ENCODE measurements at places on chromosomes 12 and 14.

- no peak for DNase-seq
Observed at GRCh38 chr14:51962711-51963110, 26.6 kb upstream of the RTRAF start.

DNA sequence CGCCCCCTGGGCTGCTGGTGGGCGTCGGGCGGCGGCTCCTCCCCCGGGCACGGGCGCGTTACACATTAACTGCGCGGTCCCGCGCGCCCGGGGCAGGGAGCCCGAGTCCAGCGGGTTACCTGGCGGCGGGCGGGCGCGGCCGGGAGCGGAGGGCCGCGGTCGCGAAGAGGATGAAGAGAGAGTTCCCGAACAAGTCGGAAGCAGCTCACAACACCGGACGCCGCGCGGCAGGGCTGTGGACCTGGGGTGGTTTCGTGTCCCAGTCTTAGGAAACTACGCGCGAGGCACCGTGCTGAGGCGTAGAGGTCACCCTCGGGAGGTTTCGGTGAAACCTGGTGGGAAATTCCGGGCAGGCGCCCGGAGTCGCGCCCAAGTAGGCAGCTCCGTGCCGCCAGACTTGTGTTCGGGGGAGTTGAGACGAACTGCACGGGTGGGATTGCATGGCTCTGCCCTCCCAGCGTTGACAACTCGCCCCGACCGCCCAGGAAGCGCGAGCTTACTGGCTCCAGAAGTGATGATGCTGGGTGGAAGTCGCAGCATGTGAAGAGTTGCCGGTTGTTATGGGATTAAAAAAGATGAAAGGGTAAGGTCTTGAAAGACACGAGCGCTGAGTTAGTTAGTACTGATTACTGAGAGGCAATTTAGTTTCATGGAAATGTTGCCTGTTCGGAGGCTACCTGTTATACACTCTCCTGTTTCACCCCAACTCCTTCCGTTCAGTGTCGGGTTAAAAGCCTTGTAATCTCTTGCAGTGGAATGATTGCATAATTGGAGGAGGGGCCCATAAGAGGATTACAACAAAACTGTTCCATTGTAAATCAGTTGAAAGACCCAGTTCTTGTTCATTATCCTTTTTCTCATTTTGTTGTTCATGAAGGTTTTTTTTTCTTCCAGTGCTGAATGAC is 879 bp downstream of the RAB3IP start:
- no peak for DNase-seq

DNA sequence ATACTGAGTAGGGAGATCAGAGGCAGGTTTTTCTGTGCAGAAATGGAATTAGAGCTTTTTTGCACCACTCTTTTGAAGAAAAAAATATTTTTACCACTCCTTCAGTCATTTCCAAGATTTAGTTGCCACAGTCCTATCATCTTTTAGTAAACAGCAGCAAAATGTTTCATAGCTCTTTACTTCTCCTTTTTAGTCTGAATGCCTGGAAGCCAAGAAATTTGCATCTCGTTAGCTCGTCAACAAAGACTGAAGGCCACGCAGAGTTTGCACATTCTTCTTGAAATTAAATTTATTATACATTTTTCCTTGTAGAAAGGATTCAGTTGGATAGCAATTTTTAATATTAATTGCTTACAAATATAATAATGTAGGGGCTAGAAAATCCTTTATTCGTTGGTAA is 544.5 kb upstream of the ATP2B1 start:
- DNase-seq = no peak

GRCh38 chr12:78403681-78404080 is 460.9 kb upstream of the SYT1 start:
- no peak for DNase-seq

GRCh38 chr14:35617500-35617899 is 83.5 kb downstream of the INSM2 start:
- DNase-seq = no peak

DNA sequence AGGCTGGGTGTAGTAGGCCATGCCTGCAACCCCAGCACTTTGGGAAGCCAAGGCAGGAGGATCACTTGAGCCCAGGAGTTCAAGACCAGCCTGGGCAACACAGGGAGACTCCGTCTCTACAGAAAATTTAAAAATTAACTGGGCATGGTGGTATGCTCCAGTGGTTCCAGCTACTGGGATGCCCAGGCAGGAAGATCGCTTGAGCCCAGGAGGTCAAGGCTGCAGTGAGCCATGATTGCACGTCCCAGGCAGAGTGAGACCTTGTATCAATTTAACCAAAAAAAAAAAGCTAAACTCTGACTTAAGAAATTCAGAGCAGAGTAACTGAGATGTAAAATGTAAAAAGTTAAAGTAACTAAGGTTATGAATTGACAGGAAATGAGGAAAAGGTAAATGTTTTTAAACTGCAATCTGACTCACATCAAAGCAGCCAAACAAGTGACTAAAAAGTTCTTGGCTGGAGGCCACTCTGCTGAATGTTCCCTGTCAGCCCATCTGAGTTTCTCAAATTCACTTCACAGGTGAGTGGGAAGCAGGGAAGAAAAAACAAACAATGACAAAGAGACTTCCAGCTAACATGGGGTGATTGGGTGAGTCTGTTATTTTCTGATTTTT is 21.3 kb downstream of the PRKD1 start:
- no peak for DNase-seq

- DNase-seq = peak; percentile 41
Observed at GRCh38 chr12:112409064-112409905, at the start of gene RPL6. Gene RPL6 (minus strand): TSS chr12:112409605. CDS start chr12:112408656, 949 bp downstream.

DNA sequence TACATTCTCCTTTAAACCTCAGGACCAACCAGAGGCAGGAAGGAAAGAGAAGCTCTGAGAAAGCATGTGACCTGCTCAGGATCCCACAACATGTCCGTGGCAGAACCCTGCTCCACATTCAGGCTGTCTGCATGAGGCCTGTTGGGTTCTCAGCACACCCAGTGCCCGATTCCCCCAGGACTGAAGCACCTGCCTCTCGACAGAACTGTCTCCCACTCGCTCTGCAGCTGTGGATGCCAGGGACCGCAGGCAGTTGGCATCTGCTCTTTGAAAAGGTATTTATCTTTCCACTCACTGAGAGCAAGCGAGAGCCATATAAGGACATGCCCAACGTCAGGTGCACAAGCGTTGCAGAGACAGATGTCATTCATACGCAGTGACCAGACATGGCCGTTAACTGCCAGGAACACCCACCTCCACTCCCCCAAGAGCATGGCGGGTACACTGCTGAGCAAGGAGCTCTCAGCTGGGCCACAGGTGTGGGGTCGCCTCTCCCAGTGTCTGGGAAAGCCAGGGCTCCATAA is 18.9 kb downstream of the PITPNM2 start:
- peak; percentile 36 for DNase-seq

DNA sequence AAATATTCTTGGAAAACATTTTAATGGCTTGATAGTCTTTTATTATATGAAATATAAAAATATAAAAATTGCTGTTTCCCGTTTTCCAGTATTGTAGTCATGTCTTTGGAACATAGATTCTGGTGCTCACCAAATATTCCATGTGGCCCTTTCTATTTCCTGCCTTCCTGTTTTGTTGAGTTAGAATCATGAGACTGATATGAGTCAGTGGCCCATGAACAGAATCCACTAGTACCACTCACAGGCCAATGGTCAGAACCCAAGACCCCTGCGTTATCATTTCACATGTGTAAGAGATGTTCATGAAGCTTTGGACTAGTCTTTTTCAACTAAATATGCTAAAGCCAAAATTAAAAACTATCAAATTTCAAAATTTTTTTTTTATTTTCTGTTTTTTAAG is 56.9 kb downstream of the BICD1 start:
- DNase-seq = no peak

GRCh38 chr12:116898669-116899068 is 12.1 kb upstream of the FBXW8 start:
- no peak for DNase-seq

DNA sequence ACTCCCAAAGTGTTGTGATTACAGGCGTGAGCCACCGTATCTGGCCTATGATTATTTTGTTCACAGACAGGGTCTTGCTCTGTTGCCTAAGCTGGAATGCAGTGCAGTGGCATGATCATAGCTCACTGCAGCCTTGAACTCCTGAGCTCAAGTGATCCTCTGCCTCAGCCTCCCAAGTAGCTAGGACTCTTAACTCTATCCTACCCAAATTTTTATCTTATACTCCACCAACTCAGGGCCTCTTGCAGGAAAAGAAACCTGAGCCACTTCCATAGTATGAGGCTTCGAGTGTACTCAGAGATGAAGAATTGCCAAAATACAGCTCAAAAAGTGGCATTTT is 828 bp downstream of the MMAB start:
- no peak for DNase-seq

DNA sequence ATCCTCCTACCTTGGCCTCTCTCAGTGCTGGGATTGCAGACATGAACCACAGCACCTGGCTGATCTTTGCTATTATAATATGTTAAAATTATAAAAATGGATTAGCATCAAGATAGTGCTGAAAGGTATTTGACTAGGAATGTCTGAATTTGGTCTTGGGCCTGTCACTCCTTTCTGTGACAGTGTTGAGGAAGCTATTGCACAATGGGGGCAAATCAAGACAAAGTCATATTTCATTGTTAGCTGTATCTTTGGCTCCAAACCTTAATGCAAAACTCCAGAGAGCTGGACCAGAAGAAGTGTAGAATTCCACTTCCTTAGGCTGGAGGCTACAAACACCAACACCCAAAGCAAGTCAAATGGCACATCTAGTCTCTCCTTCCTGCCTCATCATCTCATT is 42.2 kb downstream of the ZCRB1 start:
- DNase-seq = no peak

DNA sequence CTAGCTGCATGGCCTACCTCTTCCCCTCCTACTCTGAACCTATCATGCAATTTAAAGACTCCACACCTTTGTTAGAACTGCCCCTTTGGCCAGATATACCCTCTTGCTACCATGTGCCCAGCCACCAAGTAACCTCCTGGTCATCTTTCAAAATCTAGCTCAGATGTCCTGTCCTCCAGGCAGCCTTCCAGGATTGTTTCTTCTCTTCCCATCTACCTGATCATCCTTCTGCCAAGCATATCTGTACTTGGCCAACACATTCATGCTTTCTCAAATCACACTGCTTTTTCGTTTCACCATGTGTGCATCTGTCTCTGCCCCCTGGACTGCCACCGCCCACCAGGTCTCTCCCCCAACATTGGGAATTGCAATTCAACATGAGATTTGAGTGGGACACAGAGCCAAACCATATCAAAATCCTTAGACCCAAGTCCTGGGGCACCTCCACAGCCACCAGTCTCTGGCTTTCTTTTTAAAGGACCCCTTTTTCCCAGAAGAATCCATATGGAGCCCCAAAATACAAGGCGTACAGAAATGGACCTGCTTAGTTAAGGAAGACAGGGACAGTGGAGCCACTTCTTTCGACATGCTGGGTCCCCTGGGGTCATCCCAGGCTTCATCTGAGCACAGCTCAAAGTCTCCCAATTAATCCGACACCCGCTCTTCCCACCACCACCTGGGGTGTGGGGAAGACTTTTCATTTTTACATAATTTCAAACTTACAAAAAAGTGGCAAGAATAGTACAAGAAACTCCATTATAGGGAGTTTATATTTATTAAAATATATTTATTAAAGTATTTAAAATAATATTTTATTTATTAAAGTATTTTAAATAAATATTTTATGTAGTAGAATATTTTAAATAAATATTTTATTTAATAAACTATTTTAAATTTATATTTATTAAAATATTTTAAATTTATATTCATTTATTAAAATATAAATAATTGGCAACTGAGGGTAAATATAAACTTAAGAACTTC is 7.9 kb upstream of the CMKLR1 start:
- no peak for DNase-seq

- no peak for DNase-seq
Observed at GRCh38 chr12:1469070-1469469, 125.3 kb downstream of the FBXL14 start.

- DNase-seq = no peak
Observed at GRCh38 chr12:18419311-18419710, 158.0 kb downstream of the PIK3C2G start.

- DNase-seq = no peak
Observed at GRCh38 chr14:34409721-34410120, 52.3 kb downstream of the SPTSSA start.

DNA sequence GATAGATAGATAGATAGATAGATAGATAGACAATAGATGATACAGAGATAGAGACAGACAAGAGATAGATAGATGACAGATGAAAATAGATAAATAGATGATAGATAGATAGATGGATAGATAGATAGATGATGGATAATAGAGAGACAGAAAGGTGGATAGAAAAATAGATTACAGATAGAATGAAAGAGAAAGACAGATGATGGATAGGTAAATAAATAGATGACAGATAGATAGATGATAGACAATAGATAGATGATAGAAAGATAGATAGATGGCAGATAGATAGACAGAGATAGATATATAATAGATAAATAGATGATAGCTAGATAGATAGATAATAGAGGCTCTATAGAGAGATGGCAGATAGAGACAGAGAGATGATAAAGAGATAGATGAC is 523.0 kb downstream of the BCL11B start:
- DNase-seq = no peak

DNA sequence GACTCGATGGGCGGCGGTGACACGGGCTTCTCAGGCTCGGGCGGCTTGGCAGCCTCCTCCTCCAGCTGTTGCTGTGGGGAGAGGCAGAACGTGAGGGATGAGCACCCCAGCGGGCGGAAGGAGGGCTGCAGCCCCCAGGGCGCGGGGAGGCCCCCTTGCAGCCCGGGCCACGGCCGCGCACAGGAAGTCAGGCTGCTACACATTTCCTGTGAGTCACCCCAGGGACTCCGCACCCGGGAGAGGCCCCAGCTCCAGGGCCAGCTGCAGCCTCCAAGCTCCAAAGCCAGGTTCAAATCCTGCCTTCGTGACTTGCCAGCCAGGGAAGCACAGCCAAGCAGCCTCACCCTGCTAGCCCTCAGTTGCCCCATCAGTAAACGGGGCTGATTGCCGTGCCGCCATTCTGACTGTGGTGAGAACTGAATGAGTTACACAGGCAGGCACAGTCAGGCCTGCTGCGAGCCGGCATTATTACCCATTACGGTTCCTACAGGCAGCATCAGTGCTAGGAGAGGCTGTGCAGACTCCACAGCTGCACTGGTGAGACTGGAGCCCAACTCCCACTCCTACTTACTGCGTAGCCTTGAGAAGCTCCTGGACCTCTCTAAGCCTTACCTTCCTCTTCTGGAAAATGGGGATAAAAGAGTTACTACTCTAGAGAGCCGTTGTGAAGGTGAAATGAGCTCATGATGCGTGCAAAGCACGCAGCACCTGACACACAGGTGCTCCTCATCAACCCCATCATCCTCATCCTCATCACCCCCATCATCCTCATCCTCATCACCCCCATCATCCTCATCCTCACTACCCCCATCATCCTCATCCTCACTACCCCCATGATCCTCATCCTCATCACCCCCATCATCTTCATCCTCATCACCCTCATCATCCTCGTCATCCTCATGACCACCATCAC is 100.9 kb downstream of the NCOR2 start:
- DNase-seq = peak; percentile 50

DNA sequence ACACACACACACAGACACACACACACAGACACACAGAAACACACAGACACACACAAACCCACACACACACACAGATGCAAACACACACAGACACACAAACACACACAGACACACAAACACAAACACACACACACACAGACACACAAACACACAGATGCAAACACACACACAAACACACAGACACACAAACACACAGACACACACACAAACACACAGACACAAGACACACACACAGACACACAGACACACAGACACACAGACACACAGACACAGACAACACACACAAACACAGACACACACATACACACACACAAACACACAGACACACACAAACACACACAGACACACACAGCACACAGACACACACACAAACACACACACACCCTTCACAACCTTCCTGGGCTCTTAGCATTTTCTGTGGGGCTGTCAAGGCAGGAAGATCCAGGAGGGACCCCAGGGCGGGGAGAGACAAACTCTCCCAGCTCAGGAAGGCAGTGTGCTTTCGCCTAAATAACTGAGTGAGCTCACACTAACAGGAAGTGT is 24.2 kb upstream of the INF2 start:
- DNase-seq = no peak
